ENCODE measurements at places on chromosomes 4 and X. TPM values are rescaled to one million over a fixed set of nuclear protein-coding genes. Genes with fewer than 3 reads are reported as not detected.
A peak's percentile ranks its signal among the peaks of the same experiment; 100 is the strongest.

UGDH gene
- total RNA-seq: 111 TPM

PCDH10 gene
- 12.5 TPM for total RNA-seq

CXCL8 gene
- 1.5 TPM for total RNA-seq

GRCh38 chr4:141102367-141102766 is 30.9 kb downstream of the RNF150 start:
- peak; percentile 85 for DNase-seq

- no peak for DNase-seq
These were observed 154.1 kb upstream of the CPEB2 start for GRCh38 chr4:14848229-14848628.

DNA sequence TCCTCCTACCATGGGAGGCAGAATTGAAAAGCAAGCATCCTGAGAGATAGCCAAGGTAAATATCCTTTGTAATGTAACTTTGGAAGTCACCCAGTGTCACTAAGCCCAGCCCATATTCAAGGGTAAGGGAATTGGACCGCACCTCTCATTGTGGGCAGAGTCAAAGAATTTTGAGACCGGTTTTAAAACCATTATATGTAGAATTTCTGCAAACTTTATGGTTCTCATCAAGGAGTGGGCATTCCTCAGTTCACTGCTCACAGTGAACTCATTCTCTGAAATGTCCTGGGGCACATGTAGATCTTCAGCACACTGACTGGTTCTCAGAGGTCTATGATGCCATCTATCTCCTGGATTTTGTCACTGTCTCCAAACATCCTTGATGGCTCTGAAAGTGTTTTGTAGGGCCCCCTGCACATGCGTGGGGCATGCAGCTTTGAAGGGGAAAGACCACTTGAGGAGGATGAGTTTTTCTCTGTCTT is 35.3 kb upstream of the CHRNA9 start:
- DNase-seq: no peak

DNA sequence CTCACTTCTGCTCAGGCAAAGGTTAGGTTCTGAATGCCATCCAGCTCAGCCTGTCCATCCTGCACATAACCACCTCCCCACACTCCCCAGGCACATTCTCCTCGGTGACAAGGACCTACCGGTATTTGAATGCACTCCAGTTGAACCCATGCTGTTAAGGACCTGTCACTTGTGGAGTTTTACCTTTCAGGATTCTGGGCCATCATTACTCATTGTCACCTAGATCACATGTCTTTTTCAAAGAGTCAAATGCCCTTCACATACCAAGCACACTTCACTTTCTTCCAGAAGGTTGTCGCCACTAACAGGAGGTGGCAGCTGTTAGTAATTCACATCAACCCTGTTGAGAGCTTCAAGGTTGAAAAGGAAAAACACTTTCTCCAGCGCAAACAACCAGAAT is 218.3 kb downstream of the SOWAHB start:
- no peak for DNase-seq

- no peak for DNase-seq
These were observed 1.3 kb downstream of the ANAPC4 start for GRCh38 chr4:25378437-25378743.

GRCh38 chr4:26858947-26859401 is 1.7 kb upstream of the STIM2 start:
- no peak for DNase-seq

GRCh38 chr4:7183161-7183560 is 9.2 kb upstream of the SORCS2 start:
- no peak for DNase-seq
